ENCODE measurements at places on chromosomes 5 and 9.

GRCh38 chr5:73451224-73452130, 2.9 kb upstream of the FOXD1 start:
- no peak for DNase-seq

DNA sequence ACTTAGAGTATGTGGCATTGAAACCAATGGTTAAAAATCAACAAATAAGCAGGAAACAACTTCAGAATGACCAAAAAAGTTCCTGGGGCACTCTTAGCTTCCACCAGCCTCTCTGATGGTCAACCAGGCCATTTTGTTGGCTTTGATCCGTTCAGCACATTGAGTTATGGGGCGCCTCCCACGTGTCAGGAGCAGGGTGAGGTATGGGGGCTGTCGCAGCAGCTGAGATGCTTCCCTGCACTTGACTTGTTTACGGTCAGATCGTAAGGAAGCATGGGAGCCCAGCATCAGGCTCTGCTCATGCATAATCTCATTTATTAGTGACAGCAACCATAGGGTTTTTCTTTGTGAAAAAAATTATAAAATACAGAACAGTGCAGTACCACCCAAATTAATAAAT, 16.7 kb downstream of the SYK start:
- no peak for DNase-seq

GRCh38 chr5:138610918-138611677, 35.9 kb upstream of the HSPA9 start:
- DNase-seq = no peak

- DNase-seq = no peak
These were observed 3.7 kb downstream of the CDK20 start for GRCh38 chr9:87970602-87971001.

- DNase-seq = no peak
These were observed at the start of gene DAPK1 for GRCh38 chr9:87497604-87498045. Gene DAPK1, plus strand, starts transcription at chr9:87497867. Its CDS starts 1,211 bp downstream, at chr9:87499078.

- no peak for DNase-seq
These were observed 113.1 kb downstream of the JMY start for GRCh38 chr5:79349047-79349446.

GRCh38 chr5:133460172-133460758, 152.1 kb downstream of the FSTL4 start:
- DNase-seq = peak; percentile 35

DNA sequence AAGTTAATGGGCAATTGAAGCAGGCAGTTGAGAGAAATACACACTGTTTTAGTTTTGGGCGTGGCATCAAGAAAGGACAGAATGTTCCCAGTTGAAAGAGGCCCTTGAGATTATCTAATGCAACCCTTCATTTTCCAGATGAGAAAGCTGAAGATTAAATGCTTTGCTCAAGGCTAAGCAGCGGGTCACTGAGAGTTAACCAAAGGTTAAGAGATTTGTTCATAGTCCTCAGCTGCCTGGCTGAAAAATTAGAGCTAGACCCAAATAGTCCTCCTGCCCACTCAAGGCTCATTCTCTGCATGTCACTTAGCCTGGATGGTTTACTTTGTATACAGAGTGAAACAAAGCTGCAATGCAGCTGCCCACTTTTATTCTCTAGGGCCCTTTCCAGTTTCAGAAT, 46.7 kb upstream of the MAMDC2 start:
- no peak for DNase-seq

GRCh38 chr5:180423598-180423997, 70.5 kb upstream of the GFPT2 start:
- no peak for DNase-seq

- no peak for DNase-seq
These were observed 466.1 kb downstream of the PTPRD start for GRCh38 chr9:10146517-10147331.

- DNase-seq = no peak
These were observed 396.2 kb upstream of the IRX4 start for GRCh38 chr5:2278825-2279456.

DNA sequence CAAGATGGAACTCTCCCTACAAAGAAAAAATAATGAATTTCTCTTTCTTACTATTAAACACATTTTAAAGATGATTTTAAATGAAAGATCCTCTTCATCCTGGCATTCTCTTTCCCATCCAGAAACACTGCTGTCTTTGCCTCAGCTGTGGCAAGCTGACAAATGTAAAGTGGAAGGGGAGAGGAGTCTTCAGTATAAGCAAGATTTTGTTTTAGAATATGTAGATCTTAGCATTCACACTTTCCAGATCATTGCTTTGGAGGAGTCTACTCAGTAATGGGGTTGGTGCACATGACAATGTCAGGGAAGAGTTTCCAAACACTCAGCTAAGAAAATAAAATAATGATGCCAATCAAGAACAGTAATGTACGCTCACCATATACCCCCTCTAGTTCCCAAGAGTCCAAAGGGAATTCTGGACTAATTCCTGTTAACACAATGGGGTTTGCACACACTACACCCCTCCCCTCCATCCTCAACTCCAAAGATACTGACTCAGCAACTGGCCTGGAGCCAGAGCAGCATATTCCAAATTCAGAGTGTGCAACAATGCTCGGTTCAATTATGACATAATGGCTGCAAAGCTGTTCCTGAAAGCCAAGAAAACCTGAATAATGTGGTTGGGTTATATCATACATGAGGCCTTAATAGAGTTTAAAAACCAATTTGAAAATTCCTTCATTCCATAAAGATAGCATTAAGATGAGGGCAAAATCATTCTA, 4.6 kb downstream of the C5orf63 start:
- no peak for DNase-seq

DNA sequence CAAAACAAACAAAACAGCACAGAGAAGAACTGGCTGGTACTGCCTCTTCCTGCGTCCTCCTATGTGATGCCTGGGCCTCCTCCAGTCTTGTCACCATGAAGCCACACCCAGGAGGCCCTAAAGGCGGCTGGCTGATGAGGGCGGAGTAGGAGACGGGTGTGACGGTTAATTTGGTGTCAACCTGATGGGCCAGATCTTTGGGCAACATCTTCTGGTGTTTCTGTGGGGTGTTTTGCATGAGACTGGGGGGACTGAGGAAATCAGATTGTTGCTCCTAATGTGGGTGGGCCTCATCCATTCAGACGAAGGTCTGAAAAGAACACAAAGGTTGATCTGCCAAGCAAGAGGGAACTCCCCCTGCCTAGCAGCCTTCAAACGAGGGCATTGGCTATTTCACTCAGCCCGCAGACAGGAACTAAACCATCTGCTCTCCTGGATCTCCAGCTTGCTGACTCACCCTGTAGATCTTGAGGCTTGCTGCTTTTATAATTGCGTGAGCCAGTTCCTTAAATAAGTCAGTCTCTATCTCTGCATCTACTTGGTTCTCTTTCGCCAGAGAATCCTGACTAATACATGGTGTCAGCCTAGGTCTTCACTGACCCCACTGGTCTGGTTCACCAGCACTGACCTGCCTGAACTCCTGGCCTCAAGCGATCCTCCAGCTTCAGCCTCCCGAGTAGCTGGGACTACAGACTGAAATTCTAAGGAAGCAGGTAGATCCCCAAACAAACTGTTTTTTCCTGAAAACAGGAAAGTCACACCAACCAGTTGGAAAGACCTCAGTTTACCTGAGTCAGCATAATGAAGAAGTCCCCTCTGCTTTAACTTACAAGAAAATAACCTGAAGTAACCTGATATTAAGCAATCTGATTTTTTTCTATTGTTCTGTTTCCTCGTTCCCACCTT, 12.8 kb upstream of the ZFP62 start:
- no peak for DNase-seq

GRCh38 chr5:131375351-131375750, 111.5 kb downstream of the CDC42SE2 start:
- no peak for DNase-seq

GRCh38 chr5:135821061-135821801, 13.2 kb upstream of the SLC25A48 start:
- no peak for DNase-seq

- DNase-seq = no peak
These were observed 133.0 kb downstream of the DOCK2 start for GRCh38 chr5:169770109-169770508.

DNA sequence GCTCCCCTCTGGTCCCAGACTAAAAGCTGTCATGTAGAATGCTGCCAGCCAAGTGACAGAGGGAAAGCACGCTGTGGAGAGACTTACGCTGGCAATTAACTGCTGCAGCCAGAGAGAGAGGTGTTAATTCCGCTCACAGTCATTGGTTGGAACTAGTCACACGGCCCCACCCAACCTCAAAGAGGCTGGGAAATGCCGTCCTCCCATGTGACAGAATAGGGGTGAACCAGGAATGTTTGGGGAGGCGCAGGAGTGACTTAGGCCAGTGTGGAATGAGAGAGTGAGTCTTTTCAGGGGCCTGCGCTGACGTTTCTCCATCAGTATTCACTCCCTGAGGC, 87.6 kb downstream of the AMBP start:
- no peak for DNase-seq

GRCh38 chr9:89825669-89826068, 220.9 kb downstream of the GADD45G start:
- no peak for DNase-seq

DNA sequence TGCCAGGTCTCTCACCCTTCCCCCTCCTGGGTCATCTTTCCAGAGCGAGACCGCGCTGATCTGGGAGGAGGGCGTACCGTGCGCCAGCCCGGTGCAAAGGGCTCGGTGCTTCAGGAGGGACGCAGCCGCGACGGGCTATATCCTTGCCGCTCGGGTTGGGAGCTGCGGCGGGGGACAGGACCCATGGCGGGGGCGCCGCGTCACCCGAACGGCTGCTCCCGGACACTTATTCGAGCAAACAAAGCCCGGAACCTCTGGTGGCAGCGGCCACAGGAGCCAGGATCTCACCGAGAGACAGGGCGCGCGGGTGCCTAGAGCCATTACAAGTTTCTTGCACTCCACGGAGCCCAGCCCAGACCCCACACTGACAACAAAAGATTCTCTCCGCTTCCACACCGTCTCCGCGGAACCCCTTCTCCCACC, 1.3 kb downstream of the SEMA6A start:
- peak; percentile 32 for DNase-seq

DNA sequence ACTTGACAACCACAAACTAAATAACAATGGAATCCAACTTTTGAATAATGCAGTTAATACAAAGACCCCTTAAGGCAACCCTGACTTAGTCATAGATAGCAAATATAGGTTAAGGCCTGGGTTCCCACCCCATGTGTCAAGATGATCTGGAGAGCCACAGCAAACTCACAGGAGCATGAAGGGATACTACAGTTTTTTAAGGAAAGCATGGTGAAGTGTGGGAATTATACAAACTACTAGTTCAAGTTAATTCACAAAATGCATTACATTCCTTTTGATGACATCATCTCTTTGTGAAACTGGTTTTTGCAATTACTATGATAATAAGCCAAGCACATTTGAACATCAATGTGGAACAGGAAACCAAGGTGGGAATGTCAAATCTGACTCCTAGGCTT, 50.6 kb downstream of the LHFPL2 start:
- no peak for DNase-seq

DNA sequence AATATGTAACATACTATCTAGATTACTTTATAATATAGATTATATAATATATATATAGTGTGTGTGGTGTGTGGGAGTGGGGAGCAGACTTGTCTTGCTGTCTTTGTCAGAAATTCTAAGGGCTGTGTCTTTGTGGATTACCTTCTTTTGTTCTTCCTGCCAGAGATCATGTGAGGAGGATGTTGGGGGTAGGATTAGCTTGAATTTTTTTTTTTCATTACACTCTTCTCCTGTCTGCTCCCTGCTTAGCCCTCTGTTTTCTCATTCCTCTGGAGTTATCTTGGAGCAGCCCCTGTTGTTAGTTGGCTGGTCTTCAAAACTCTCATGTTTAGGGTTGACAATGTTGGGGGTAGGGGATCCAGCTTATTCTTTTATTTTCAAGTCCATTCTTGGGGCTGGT, 21.0 kb upstream of the C9orf40 start:
- no peak for DNase-seq

GRCh38 chr5:66633754-66634153, 37.6 kb downstream of the MAST4 start:
- no peak for DNase-seq

DNA sequence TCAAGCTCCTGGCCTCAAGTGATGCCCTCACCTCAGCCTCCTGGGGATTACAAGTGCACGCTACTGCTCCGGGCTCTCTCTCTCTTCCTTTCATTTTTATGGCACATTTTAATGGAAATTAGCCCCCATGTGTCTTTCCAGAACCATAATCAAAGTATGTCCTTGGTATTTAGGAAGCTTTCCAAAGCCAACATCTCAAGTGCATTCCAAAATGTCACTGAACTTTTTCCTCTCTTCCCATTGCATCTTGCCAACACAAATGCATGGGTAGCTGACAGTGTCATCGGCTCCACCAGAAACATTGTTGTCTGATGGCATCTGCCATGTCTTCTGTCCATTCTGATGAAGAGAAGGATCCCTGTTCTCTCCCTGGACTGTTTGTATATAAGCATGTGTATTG, 90.5 kb upstream of the ANXA1 start:
- DNase-seq = no peak

Measured in D721Med (cell line).